ENCODE measurements at places on chromosomes 12 and 14. TPM values are rescaled to one million over a fixed set of nuclear protein-coding genes. Genes with fewer than 3 reads are reported as not detected.

The KRT5 gene
- total RNA-seq: not detected

The CSRP2 gene
- 15.7 TPM for total RNA-seq

The AEBP2 gene
- total RNA-seq: 27.2 TPM

The LRFN5 gene
- 0.35 TPM for total RNA-seq

The PLXNC1 gene
- total RNA-seq: 4.4 TPM

The NUAK1 gene
- 66.8 TPM for total RNA-seq

The LHX5 gene
- total RNA-seq: not detected

The SMCO2 gene
- 0.38 TPM for total RNA-seq

The TCP11L2 gene
- total RNA-seq: 61.2 TPM

The KIF5A gene
- 0.22 TPM for total RNA-seq

Measured in cardiac septum (tissue), 1 donor.